ENCODE measurements at places on chromosomes 5 and 9.
A peak's percentile ranks its signal among the peaks of the same experiment; 100 is the strongest.

DNA sequence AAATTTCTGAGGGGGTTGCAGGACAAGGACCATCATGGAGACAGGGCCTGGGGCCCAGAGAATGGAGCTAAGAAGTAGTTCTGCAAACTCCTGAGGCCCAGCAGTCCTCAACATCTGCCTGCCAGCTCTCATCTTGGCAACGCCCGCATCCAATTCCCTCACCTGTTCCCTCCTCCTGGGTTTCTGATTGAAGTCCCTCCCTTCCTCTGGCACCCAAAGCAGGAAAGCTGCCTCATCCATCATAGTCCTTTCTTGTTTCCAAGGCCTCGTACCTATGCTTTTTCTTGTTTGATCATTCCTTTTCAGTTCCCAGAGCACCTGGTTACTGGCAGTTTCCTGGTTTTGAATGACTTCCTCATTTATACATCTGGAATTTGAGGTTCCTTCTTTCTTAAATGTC lies 181.3 kb downstream of the NR2F1-AS1 start:
- DNase-seq = no peak

DNA sequence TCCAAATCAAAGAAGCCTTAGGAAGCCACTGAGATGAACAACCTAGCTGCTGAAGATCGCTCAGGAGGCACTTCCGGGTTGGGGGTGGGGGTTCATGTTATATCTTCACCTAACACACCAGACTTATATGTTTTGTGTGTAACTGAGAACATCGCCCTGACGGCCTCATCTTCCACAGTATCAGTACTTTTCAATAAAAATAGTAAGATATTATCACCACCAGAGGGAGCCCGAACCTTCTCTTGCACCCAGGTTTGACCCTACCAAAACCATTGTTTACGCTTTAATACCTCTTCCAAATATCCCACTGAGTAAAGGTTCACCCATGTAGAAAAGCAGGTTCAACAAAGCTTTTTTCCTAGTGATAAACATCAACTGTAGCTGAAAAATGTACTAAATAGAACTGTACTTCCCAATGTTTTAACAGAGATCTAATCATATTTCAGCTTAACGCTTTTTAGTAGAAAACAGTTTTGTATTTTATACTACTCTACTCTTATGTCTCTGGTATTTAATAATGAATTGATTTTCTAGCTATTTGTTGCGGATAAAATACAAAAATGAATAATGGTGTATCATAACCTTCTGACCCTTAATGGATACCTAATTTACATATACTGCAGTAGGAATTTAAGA lies 244.0 kb downstream of the EPB41L4A start:
- peak; percentile 60 for DNase-seq

- no peak for DNase-seq
Measured at GRCh38 chr5:172646716-172647285, 5.7 kb downstream of the NEURL1B start.

GRCh38 chr9:135136481-135136880 lies 49.0 kb downstream of the OLFM1 start:
- DNase-seq = no peak

DNA sequence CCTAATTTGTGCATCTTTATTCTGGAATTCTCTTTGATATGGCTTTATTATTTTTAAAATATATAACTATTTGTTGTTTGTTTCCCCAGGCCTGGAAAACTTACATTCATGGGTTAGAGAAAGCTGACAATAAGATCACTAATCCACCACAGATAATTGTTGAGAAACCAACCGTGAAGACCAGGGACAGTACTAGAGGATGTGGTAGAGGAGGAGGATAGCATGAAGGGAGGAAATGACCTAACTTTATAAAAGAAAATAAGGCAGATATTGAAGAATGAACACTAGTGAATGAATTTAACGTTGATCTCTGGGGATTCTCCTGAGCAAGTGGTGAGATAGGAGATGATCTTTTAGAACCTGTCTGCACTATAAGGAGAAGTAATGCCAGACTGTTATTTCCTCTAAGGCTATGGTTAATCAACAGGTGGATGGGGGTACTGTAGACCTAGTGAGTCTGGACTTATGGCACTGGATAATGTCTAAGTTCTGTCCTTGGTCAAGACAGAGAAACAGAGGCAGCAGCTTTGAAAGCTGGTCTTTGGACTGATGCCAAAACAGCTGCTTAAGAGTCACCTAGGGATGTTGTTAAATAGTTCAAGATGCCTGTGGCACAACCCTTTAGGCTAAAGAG lies 52.4 kb downstream of the NREP start:
- no peak for DNase-seq

DNA sequence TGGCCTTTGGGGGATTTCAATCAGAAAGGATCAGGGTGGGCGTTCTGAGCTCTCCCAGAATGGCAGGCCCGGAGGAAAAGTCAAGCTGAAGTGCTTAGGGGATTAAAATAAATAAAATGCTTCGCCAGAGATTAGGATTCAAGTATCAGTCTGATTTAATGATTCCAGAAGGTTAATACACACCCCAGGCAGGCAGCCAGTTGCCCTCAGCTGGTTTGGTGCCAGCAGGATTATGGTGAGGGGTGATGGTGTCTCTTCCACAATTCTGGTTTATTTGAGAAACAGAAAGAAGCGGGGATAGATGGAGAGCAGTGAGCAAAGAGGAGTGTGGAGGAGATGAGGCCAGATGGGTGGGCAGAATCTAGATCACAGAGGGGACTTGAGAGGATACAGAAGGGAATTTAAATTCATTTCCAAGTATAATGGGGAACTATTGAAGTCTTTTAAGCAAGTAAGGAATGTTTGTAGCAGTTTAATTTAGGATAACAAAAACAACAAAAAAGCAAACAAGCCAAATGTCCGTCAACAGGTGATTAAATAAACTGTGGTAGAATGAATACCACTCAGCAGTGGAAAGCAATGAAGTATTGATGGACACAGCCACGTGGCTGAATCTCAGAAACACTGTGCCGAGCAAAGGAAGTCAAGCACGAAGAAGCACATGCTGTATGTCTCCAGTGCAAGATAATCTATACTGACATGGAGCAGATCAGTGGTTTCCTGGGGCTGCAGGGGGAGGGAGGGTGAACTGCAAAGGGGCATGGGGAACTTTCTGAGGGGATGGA lies 297.7 kb downstream of the MSX2 start:
- DNase-seq = no peak

DNA sequence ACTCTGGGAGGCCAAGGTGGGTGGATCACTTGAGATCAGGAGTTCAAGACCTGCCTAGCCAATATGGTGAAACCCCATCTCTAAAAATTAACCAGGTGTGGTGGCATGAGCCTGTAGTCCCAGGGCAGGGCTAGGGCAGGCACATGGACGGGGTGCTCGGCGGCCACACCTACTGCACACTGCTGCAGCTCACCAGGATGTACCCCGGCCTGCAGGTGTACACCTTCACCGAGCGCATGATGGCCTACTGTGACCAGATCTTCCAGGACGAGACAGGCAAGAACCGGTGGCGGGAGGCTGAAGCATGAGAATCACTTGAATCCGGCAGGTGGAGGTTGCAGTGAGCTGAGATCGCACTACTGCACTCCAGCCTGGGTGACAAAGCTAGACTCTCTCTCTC lies 3.2 kb downstream of the ST6GALNAC4 start:
- no peak for DNase-seq

- peak; percentile 37 for DNase-seq
Measured at GRCh38 chr9:137745541-137745991, 126.8 kb downstream of the EHMT1 start.

DNA sequence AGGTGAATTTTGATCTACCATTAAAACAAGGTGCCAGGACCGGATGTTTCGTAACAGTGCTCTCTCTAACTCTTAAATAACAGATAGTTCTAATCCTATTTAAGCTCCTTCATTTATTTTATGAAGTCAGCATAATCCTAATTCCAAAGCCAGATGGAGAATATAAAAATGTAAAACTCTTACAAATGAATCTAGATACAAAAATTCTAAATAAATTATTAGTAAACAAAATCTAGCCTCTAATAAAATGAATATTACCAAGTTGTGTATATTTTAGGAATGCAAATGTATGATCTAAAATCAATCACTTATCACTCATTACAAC lies 32.4 kb upstream of the IL33 start:
- no peak for DNase-seq

GRCh38 chr9:95495529-95495928 lies 21.2 kb downstream of the PTCH1 start:
- DNase-seq = no peak

DNA sequence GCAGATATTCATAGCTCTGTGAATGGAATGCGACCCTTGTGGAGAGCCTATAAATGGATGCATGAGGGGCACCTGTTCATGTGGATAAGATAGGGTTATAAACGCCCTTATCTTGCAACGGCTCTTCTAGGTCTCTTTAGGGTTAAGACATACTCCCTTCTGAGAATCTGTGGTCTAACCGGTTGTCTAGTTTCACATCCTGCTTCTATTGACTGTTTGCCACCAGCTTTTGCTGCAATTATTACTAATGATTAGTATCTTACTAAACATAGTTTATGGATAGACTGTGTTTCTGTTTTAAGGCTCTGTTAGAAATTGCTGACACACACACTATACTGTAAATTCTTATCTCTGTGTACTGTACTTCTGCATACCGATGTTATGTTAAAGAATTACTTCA lies 198.9 kb upstream of the CYLC2 start:
- no peak for DNase-seq

- no peak for DNase-seq
Measured at GRCh38 chr9:91782708-91783214, 167.3 kb downstream of the ROR2 start.

- DNase-seq = no peak
Measured at GRCh38 chr5:132263548-132264261, 6.2 kb downstream of the PDLIM4 start.

DNA sequence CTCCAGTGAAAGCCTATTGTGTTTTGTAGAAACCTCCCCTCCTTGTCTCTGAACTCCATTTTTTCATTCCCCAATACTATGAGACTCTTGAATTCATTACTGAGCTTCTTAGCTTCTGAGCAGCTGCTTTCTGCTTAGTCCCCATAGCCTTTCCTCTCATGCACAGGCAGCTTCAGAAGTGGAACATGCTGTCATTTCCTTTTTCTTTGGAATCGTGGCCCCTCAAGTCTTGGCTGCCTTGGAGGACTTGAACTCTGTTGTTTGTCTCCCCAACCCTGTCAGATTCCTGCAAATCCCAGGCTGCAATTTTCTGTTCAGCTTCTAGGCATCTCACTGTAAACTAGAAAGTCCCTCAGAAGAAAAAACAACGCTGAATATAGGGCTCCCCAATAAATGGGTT lies 268.5 kb downstream of the ARRDC3 start:
- DNase-seq = no peak

GRCh38 chr9:77510666-77511065 lies 137.5 kb downstream of the GNA14 start:
- DNase-seq = no peak

GRCh38 chr9:73402081-73403028 lies 250.7 kb downstream of the ANXA1 start:
- DNase-seq = no peak

GRCh38 chr9:91790917-91791316 lies 159.1 kb downstream of the ROR2 start:
- no peak for DNase-seq

- DNase-seq = no peak
Measured at GRCh38 chr9:127344368-127345000, 52.5 kb upstream of the SLC2A8 start.

- no peak for DNase-seq
Measured at GRCh38 chr9:94135222-94135621, 51.0 kb downstream of the PTPDC1 start.

DNA sequence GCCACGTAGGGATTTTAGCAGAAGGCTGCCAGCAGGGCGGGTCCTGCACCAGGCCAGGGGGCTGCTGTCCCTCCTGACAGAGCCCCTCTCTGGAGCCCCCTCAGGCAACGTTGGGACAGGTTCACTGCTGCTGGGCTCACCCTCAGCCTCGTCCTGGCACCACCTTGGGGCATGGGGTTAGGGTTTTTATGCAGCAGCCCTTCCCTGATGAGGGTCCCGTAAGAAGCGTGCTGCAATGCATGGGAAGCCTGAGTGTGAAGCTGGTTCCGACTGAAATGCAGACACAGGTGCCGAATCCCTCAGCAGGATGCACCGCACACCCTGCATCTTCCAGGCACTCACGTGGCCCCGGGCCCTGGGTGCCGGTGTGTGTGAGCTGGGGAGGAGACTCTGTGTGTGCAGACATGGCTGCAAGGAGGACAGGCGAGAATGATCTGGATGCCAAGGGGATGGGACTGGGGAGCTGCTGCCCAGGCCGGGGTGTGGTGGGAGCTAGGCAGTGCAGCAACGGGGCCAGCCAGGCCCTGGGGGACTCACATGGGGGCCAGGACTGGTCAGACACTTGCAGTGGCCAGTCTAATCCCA lies 27.1 kb downstream of the ZDHHC11B start:
- no peak for DNase-seq

DNA sequence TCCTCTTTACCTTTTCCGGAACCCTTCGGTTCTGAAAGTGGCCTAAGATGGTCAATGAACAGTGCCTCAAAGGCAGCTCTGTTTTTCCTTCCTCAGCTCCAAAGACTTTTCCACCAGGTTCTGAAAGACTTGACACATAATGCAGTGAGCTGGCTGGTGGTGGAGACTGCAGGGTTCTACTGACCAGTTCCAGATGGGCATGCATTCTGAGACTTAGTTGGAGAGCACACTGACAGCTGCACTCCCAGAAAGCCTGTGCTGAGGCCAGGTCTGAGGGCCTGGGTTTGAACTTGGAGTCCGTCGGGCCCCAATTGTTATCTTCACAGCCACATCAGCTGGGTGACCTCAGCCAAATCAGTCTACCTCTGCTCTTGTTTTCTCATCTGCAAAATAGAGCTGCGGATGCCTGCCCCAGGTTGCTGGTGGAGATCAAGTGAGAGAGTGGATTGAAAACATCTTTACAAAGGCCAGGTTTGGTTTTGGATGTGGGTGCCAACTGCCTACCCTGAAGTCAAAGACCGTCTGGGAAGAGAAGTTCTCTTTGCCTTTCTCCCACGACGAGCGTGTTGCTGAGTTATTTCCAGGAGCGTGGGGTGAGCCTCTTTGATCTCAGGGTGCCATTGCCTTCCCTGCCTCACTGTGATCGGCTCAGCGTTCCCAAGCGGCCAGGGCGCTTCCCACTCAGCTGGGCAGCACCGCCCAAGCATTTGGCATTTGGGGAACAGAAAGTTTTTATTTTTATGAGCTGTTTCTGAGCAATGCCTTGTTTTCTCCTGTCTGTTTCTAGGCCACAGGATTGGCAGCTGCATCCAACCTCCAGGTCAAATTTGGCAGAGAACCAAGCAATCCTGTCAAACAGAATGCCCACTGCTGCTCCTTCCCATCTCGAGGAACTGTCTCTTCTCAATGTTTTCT lies 54.9 kb downstream of the RAD23B start:
- peak; percentile 30 for DNase-seq

DNA sequence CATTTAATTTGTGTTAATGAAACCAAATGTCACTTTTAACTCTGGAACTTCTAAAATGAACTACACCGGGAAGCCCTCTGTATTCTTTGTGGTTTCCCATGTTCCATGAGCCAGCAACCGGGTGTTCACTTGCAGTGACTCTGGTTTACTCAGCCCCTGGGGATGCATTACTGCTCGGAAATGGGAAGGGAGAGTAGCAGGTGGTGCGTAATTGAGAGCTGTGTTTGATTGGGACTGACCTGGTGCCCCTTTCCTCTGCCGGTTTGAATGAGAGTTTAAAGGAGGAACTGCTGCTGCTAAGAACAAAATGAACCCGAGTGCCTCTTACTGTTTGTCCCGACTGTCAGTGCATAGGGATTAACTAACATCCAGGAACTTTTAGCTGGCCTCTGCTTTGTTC lies 100.1 kb upstream of the DHFR start:
- DNase-seq = no peak
